Aorta (tissue), 5 donors: ENCODE measurements at places on chromosomes 7 and 10. TPM values are rescaled to one million over a fixed set of nuclear protein-coding genes. Genes with fewer than 3 reads are reported as not detected.

The PI4K2A gene
- 6.5 TPM for polyA plus RNA-seq

The OR13A1 gene
- polyA plus RNA-seq: not detected

The MACC1 gene
- not detected for polyA plus RNA-seq

GRCh38 chr7:158369866-158370265 is 217.8 kb downstream of the PTPRN2 start:
- no peak overlapping the region for H3K4me3 ChIP-seq
- H3K4me1 ChIP-seq: no peaks in the 10 kb centered on the region
- H3K27me3 ChIP-seq: no peaks in the 10 kb centered on the region
- no peaks in the 10 kb centered on the region for H3K36me3 ChIP-seq
- no peak for DNase-seq

- no peak overlapping the region for H3K4me3 ChIP-seq
- H3K27me3 ChIP-seq: no peaks in the 10 kb centered on the region
- H3K4me1 ChIP-seq: peaks cover 1% of the 10 kb centered on the region
Observed at GRCh38 chr10:28710202-28710886, 33.0 kb downstream of the BAMBI start.

DNA sequence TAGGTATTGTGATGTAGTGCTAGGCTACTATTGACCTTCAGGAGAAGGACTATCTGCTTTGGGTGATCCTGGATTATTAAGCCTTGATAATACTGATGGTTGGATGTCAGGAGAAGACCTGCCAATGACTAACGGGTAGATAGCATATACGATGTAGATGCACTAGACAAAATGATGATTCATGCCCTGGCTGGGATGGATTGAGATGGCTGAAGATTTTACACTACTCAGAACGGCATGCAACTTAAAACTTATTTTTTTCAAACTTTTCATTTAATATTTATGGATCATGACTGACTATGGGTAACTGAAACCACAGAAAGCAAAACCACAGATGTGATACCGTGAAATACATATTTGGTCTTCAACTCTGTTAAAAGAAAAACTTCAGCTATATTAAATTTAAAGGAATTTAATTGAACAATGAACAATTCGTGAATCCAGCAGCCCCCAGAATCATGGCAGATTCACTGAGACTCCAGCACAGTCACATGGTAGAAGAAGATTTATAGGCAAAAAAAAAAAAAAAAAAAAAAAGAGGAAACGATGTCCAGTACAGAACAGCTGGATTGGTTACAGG is 124.6 kb upstream of the CDK13 start:
- peaks cover 4% of the 10 kb centered on the region for H3K27me3 ChIP-seq
- no peak overlapping the region for H3K27ac ChIP-seq
- no peaks in the 10 kb centered on the region for H3K4me1 ChIP-seq
- DNase-seq: no peak
